ENCODE measurements at places on chromosomes 7 and 10. TPM values are rescaled to one million over a fixed set of nuclear protein-coding genes. Genes with fewer than 3 reads are reported as not detected.

GRCh38 chr10:86345859-86346798 is 20.5 kb downstream of the GRID1 start:
- peak; percentile 74 for DNase-seq

- no peak for DNase-seq
Observed at GRCh38 chr7:151345576-151346469, 4.2 kb downstream of the NUB1 start.

Gene LIPN
- total RNA-seq, result not detected

Gene MYH16
- not detected for total RNA-seq

GRCh38 chr10:21490028-21490710 is 35.3 kb downstream of the SKIDA1 start:
- no peak for DNase-seq

GRCh38 chr7:91251877-91252276 is 12.4 kb upstream of the FZD1 start:
- DNase-seq, result no peak

GRCh38 chr7:133108023-133108422 is 26.1 kb upstream of the CHCHD3 start:
- no peak for DNase-seq

Gene ADAM8
- 4.3 TPM for total RNA-seq

DNA sequence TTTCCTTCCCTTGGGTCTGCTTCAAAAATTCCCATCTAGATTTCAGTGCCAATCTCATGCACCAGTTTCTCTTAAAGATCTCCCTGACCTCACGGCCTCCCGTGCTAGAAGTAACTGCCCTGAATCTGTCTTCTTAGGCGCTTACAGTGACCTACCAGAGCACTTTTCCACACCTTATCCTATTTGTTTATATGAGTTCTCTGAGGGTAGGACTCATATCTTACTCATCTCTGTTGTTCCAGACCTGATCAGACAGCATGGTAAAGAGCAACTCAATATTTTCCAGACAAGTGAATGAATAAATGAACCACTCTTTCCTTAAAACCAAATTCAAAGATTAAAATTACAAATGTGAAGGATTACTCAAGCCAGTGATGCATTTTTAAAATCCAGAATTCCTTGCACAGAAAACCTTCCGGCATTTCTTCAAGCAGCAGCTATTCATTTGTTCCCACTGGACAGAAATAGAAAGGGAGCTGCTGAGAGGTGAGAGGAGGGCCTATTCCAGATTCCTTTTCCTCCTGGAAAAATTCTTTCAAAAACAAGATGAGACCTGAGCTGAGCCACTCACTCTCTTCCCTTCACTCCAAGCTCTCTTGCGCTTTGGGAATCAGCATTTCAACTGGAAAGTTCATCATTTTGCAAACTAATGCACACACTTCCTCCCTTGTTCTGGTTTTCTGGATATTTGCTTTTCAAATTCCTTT is 94.6 kb downstream of the ELMO1 start:
- no peak for DNase-seq

Data from cardiac septum (tissue), 1 donor.